ENCODE measurements at places on chromosomes 1 and 21.

GRCh38 chr1:112513112-112513870 is 4.5 kb downstream of the WNT2B start:
- no peak overlapping the region for H3K27ac ChIP-seq
- DNase-seq = no peak
- H3K4me1 ChIP-seq = peaks cover 15% of the 10 kb centered on the region
- H3K36me3 ChIP-seq = peaks cover 6% of the 10 kb centered on the region
- H3K27me3 ChIP-seq = peaks cover 27% of the 10 kb centered on the region
- H3K4me3 ChIP-seq = no peak overlapping the region

DNA sequence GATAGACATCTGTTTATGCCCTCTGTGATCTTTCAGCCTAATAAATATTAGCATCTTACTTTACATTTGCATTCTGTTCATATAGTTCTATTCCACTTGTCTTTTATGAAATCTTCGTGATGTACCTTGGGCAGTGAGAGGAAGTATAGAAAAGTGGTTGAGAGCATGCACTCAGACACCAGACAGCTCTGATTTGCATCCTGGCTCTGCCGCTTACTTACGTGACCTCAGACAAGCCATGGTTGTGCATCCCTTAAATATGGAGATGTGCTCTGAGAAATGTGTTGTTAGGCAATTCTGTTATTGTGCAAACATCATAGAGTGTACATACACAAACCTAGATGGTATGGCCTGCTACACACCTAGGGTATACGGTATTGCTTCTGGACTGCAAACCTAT is 22.9 kb downstream of the OVGP1 start:
- H3K27ac ChIP-seq = no peak overlapping the region
- H3K27me3 ChIP-seq = peaks cover 3% of the 10 kb centered on the region
- H3K4me1 ChIP-seq = no peaks in the 10 kb centered on the region
- H3K36me3 ChIP-seq = no peaks in the 10 kb centered on the region
- H3K4me3 ChIP-seq = no peak overlapping the region

DNA sequence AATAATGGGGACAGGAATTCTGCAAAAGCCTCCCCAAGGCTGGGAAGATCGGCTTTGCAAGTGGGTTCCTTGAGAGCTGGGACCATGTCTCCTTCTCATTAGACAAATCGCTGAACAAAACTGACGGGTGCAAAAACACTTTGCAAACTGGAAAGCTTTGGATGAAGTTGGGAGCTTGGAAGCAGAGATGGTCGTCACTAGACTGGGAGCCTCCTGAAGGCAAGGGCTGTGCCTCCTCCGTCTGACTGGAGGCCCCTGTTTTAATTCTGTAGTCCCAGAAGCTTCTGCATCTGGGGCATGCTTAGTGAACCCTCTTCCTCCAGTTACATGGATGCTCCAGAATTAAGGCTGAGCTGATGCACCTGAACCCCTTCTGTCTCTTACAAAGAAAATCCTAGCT is 82.3 kb upstream of the IFFO2 start:
- no peak overlapping the region for H3K27ac ChIP-seq
- no peaks in the 10 kb centered on the region for H3K36me3 ChIP-seq
- peaks cover 20% of the 10 kb centered on the region for H3K4me1 ChIP-seq
- H3K4me3 ChIP-seq = no peak overlapping the region
- DNase-seq = no peak

- H3K27me3 ChIP-seq = no peaks in the 10 kb centered on the region
- no peak for DNase-seq
- H3K36me3 ChIP-seq = no peaks in the 10 kb centered on the region
- no peaks in the 10 kb centered on the region for H3K4me1 ChIP-seq
- H3K4me3 ChIP-seq = no peak overlapping the region
Observed at GRCh38 chr21:21860888-21861287, 862.7 kb downstream of the NCAM2 start.

Measured in spinal cord (tissue), 10 donors.